ENCODE measurements at places on chromosomes 12 and 14.

DNA sequence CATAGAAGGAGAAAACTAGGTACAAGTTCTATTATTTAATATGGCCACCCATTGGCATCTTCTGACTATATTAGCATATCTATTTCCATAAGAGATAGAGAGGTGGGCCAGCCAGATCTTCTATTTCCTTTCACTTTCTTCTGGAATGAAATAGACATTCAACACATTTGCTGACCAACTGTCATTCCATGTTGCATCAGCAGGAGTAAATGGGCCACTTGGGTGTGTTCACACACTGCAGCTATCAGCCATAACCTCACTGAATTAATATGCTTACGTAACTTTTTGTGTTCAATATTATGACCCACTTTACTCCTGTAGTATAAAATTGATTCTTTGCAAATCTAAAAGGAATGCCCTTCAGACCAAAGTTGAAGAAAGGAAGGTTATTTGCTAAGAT is 106.2 kb upstream of the LGR5 start:
- no peak for DNase-seq

- no peak for DNase-seq
Observed at GRCh38 chr12:89306827-89307473, 45.4 kb downstream of the DUSP6 start.

DNA sequence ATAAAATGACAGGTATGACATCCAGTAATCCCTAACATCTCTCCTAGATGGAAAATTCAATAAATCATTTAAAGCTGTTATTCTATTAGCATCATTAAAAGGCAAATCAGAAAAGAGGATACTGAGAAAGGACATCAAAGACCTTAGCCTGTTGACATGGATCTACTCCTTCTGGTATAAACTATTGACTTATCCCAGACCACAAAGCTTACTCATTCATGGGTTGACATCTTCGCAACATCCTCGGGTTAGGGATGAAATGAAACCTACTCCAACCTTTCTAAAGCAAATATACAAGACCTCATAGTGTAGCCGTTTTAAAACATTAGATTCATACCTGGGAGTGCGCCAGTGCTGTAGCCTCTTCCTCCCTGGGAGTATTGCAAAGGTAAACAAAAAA is 191.5 kb upstream of the BTG1 start:
- DNase-seq, result no peak

GRCh38 chr12:124747426-124748161 is 116.1 kb downstream of the SCARB1 start:
- DNase-seq, result no peak

GRCh38 chr14:102663440-102663839 is 71.0 kb downstream of the RCOR1 start:
- DNase-seq, result no peak

DNA sequence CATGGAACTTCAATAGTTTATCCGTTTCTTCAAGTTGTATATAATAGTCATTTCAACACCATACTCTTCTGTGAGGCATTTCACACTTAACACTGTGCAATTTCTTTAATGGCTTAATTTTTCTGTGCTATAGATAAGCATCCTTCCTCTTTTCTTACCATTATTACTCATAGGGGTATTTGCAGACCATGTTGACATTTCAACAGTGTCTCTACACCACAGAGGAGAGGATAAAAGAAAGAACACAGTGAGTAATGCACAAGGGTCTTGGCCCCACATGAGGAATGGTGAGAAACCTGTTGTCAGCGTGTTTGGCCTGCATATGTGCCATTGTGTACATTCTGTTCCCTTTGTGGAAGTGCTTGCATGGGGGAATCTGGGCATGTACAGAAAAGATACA is 421.5 kb upstream of the MDGA2 start:
- DNase-seq, result no peak

DNA sequence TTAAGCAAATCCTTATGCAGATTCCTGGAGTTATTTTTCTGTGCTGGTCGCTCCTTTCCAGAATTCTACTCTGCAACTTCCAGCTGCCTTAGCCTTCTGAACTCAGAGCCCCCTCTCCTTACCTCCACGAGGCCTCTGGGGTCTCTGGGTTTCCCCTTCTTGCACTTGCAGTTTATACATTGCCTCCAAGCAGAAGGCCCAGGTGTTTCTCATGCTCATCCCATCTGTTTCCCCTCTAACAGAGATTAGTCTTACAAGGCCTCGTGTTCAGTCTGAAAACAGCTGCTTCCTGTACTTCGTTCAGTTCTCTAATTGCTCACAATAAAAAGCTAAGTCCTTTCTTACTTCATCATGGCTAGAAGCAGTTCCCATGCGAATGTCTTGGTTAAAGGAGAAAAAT is 134.4 kb upstream of the FGD4 start:
- DNase-seq, result no peak

DNA sequence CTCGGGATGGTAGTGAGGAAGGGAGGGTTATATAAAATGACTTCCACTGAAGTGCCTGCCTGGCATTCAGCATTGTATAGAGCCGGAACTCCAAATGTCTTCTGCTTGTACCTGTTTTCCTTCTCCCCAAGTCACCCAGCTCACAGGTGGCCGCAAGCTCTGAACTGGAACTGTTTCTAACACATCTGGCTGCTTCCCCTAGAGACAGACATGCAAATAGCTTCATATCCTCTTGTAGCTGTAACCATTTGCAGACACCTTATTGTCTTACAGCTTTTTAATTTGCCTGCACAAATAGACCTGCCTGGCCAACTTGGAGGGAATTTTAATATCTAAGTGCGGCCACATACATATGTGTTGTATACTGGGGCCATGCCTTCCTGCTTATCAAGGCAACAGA is 126.0 kb downstream of the CHST11 start:
- no peak for DNase-seq

DNA sequence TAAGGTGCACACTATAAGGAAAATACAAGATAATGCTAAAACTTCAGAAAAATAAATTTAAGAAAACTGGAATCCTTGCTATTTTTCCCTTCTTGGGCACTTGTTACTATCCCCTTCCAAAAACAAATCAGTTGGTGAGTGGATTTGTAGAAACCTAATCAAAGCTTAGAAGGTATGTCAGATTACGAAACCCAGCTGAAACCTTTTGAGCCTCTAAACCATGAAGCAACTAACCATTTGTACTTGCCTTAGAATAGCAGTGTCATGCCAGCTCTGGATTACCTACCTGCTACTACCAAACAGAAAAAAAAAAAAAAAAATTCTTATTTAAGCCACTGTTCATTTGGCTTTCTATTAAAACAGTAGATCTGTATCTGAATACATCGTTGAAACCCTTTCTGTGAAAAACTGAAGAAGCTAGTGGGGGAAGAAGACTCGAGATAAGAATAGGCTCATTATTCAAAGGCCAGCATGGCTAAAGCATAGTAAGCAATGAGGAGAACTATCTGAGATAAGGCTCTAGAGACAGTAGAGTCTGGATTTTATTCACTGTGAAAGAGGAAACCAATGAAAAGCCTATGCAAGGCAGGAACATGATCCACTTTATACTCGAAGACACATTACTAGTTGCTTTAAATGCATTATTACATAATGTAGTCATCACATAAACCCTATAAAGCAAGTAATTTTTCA is 30.2 kb downstream of the OSBPL8 start:
- no peak for DNase-seq

- DNase-seq, result no peak
Observed at GRCh38 chr14:91893669-91894068, 26.3 kb upstream of the TC2N start.

DNA sequence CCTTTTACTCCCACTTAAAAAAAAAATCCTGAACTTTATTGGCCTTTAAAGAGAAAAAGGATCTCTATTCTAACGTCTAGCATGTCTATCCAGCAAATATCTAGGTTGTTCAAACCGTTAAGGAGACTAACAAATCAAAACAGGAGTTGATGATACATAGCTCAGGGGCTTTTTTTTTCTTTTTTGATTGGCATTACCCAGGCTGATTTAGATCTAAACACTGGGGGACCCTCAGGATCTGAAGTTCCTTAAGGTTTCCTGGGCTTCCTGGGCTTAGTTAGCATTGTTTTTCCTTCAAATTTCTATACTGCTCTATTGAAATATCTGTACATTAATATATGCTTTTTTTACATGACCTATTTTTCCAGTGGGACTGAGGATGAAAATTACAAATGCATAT is 42.3 kb downstream of the EFCAB11 start:
- DNase-seq, result no peak

GRCh38 chr14:89743828-89744227 is 210.7 kb downstream of the EFCAB11 start:
- DNase-seq, result no peak

- DNase-seq, result no peak
Observed at GRCh38 chr14:53948205-53948884, 8.3 kb downstream of the BMP4 start.

DNA sequence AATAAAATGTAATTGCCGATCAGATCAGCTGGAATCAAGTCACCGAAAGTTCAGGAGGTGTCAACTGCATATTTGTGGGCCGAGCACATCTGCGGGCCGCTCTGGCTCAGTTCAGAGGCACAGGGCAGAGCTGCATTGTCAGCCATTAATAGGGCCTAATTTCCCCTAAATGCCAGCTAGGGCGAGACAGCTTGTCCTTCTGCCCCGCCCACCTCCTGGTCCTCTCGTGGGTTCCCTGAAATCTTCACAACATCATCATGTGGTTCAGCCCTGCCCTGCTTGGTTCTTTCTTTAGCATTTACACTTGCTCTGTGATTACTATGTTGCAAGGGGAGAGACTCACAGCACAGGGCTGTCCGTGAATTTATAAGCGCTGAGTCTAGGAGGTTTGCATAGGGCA is 148.9 kb downstream of the CHST11 start:
- no peak for DNase-seq

GRCh38 chr12:49131894-49132461 is 783 bp upstream of the TUBA1B start:
- no peak for DNase-seq

DNA sequence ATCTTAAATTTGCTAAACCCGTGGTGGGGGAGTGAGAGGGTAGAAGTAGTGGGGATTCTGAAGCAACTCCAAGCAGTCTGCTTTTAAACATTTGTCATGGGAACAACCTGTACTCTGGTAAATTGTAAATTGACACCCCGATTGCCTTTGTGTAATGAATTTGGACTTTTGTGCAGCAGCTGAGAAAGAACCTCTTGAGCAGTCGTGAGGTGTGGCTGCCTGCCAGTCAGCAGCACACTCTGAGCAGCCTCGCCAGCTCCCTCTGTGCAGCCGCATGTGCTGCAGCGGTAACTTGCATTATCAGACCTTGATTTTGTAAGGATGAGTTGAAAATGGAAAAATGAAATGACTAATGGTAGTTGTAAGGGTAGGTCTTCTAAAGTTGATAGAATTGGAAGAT is 74.3 kb downstream of the SUSD6 start:
- DNase-seq, result no peak

DNA sequence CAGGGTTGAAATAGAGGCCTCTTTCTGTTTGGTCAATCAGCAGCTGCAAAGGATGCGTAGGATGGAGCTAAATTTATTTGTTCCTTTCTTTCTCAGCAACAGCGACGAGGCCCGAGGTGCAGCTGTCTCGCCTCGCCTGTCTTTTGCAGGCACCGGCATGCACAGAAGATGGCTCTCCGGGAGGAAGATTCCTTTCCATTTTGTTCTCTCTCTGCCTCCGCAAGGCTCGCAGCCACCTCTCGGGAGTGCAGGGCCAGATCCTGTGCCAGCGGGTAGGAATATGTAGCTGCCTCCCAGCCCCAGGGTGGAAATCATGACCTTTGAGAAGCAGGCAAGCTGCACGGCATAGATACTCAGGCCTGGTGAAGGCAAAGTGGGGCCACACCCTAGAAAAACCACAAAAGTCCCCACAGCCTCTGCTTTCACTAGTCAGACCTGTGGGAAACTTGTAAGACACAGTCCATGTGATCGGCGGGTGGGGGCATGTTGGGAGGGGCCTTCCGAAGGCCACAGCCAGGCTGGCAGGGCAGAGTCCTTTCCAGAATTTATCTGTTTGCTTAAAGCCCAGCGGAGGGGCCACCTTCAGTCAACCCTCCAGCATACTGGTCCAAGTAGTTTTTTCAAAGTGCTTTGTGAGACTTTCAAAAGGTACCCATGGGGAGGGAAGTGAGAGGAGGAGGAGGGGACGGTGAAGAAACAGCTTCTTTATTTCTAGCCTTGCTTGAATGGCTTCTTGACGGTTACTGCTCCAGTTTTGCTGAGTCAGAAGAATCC is at the start of gene MAP1LC3B2:
MAP1LC3B2 (plus strand) TSS at position 220 of the 774 bp plus-strand sequence. CDS start 16,562 bp downstream, outside the sequence.
- no peak for DNase-seq

GRCh38 chr12:9391815-9392214 is 183.6 kb upstream of the PZP start:
- no peak for DNase-seq

GRCh38 chr14:44149597-44149996 is 357.5 kb downstream of the FSCB start:
- DNase-seq, result no peak

- DNase-seq, result no peak
Observed at GRCh38 chr12:61553091-61553490, 707.1 kb upstream of the USP15 start.

DNA sequence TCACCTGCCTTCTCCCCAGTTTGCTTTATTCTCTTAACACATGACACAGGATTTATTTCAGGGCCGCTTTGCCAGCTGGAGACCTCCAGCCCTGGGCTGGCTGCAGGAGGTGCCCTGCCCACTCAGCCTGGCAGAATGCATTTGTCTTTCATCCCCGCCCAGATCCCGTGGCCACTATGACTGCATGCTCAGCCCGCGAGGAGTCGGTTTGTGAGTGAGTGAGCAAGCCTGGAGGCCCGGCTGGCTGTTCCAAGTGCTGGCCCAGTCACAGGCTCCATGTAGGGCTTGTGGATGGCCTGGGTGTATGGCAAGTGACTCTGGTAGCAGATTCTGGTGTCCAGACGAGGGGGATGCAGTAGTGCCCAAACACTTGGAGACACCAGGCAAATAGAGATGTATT is 2.1 kb downstream of the TDP1 start:
- DNase-seq, result no peak

GRCh38 chr14:105783707-105784106 is 257.3 kb downstream of the TMEM121 start:
- no peak for DNase-seq

GRCh38 chr14:77000340-77001270 is 27.9 kb downstream of the IRF2BPL start:
- no peak for DNase-seq

- no peak for DNase-seq
Observed at GRCh38 chr12:11837216-11837934, 187.9 kb downstream of the ETV6 start.

DNA sequence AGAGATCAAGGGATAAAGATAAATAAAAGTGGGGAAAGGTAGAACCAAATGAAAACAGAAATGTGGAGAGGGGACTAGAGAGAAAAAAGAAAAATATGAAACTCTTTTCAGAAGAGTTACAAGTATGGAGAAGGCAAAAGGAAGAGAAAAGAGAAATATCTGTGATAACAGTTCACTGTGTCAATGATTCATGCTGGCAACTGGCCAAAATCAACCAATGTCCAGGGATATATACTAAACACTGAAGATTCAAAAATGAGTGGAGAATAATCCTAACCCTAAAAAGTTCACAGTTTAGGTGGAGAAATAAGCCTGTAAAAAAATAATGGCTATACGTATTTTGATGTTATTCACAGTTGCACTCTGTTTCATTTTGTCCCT is 372.3 kb upstream of the KITLG start:
- DNase-seq, result no peak

GRCh38 chr14:34072921-34073320 is 122.0 kb upstream of the EGLN3 start:
- no peak for DNase-seq

GRCh38 chr14:106129274-106129673 is 602.9 kb downstream of the TMEM121 start:
- no peak for DNase-seq
